ENCODE measurements at places on chromosomes 7 and 10. TPM values are rescaled to one million over a fixed set of nuclear protein-coding genes. Genes with fewer than 3 reads are reported as not detected.

Gene GPR158
- total RNA-seq: 0.97 TPM

Gene ASB10
- total RNA-seq: not detected

Gene DGKB
- total RNA-seq: not detected

Gene UPK3B
- not detected for total RNA-seq

Gene CNPY1
- not detected for total RNA-seq

Gene OR6B1
- under 0.01 TPM for total RNA-seq

Gene PLEKHS1
- under 0.01 TPM for total RNA-seq

Gene TSPAN12
- total RNA-seq: 4.7 TPM

Gene UFSP1
- total RNA-seq: 5.6 TPM

Gene CAMK2G
- total RNA-seq: 36.7 TPM

Gene ICA1
- total RNA-seq: 4.3 TPM

Gene NKX2-3
- not detected for total RNA-seq

Gene SRRM3
- total RNA-seq: 0.64 TPM

GRCh38 chr7:143408686-143409561 lies at the start of gene EPHA1:
Gene EPHA1, minus strand, starts transcription at chr7:143408856. Its CDS starts 51 bp downstream, at chr7:143408805.
- no peak for DNase-seq

DNA sequence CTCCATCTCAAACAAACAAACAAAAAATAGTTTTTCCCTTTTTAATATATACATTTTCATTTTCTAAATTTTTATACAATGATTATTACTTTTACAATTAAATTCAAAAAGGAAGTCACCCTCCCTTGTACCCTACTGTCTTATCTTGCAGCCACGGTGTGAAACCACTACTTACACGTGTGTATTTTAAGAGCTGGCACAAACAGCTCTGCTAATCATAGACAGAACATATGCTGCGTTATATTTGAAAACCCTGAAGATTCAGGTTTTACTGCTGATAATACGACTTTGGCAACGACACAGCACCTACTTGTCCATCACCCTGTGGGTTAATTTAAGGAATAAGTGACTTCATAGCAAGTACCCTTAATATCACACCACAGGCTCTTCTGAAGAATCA lies 991 bp downstream of the ANKRD61 start:
- no peak for DNase-seq

DNA sequence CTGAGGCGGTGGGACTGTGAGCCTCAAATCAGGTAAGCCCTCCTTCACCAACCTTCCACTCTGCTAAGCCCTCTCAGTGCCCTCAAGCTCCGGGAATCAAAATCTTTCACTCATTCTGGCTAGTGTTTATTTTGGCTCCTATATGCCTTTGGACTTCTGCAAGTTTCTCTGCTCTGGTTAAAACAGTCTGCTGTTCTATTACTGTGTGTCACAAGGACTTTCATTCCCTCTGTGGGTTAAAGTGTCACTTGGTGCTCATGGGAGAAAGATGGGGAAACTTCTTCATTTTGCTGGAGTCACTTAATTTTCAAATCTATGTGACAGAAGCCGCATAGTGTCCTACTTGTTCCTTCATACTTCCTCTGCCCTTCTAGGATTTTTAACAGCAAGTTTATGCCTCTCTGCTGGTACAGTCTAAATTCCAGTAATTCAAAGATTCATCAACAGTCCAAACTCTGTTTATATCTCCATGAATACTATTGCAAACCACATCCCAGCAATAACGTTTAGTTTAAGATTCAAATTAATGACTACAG lies 61.3 kb downstream of the CD36 start:
- DNase-seq: no peak

DNA sequence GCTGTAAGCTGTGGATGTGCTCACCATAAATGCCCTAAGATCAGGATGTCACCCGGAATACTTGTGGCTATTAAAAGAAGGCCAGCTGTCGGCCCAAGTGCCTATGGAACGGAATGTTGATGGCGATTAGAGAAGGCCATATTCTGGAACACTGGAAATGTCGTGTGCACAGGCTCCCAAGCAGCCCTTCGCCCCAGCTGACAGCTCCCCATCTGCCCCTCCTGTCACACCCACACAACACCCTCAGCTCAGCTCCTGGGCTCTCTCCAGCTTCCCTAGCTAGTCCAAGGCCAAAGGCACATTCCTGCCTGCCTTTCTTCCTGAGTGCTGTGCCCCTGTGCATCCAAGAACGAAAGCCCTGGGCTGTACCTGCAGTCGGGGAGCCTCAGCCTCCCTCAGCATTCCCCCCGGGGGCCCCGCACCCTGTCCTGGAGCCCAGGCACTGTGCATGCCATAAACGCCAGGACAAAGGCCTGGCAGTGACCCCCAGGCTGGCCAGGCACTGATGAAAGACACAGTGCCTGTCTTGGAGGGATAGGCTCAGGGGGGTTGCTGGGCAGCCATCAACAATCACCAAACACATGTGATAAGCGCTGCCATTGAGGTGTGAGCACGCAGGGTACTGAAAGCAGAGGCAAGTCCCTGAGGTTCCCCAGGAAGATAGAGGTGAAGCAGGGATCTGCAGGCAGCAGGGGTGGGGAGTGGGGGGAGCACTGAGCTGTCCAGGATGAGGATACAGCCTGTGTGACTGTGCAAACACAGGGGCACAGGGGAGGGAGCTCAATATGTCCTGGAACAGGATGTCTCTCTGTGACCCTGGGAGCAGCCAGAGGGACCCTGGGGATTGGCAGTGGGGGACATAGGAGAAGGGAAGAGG lies 3.7 kb upstream of the LDB3 start:
- DNase-seq: no peak

- DNase-seq: no peak
Observed at GRCh38 chr7:134643131-134643530, 3.5 kb upstream of the BPGM start.

- DNase-seq: no peak
Observed at GRCh38 chr10:73287441-73287840, 35.0 kb upstream of the MRPS16 start.

GRCh38 chr10:71390461-71390835 lies 6.3 kb upstream of the CDH23 start:
- DNase-seq: no peak

DNA sequence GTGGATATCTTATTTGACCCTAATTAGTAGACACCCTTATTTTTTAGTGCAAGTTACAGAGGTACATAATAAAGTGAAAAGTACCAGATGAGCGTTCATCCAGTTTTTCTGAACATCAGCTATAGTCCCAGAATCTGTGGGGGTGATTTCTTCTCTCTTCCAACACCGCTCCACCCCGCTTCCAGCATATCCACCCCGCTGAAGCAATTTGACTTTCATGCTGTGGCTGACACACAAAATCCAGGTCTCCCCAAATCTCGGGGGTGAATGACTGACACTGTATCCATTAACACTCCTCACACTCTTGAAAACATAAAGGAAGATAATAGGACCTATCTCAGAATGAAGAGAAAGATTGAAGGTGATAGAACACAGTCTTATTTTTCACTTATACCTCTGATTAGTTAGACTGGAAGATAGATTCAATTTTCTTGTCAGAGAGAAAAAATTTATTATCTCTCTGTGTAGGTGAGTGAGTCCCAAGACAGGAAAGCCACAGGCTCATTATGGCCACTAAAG lies 143.4 kb downstream of the ANLN start:
- DNase-seq: no peak

- peak; percentile 4 for DNase-seq
Observed at GRCh38 chr7:1403638-1404459, 55.4 kb downstream of the MICALL2 start.

DNA sequence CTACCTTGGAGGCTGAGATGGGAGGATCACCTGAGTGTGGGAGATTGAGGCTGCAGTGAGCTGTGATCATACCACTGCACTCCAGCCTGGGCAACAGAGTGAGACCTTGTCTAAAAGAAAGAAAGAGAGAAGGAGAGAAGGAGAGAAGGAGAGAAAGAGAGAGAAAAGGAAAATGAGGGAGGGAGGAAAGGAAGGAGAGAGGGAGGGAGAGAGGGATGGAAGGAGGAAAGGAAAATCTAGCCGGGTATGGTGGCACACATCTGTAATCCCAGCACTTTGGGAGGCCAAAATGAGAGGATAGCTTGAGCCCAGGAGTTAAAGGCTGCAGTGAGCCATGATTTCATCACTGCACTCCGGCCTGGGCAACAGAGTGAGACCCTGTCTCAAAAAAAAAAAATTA lies 42.9 kb upstream of the GTF2IRD1 start:
- no peak for DNase-seq

- DNase-seq: peak; percentile 46
Observed at GRCh38 chr7:50656141-50656895, 91.1 kb upstream of the DDC start.

DNA sequence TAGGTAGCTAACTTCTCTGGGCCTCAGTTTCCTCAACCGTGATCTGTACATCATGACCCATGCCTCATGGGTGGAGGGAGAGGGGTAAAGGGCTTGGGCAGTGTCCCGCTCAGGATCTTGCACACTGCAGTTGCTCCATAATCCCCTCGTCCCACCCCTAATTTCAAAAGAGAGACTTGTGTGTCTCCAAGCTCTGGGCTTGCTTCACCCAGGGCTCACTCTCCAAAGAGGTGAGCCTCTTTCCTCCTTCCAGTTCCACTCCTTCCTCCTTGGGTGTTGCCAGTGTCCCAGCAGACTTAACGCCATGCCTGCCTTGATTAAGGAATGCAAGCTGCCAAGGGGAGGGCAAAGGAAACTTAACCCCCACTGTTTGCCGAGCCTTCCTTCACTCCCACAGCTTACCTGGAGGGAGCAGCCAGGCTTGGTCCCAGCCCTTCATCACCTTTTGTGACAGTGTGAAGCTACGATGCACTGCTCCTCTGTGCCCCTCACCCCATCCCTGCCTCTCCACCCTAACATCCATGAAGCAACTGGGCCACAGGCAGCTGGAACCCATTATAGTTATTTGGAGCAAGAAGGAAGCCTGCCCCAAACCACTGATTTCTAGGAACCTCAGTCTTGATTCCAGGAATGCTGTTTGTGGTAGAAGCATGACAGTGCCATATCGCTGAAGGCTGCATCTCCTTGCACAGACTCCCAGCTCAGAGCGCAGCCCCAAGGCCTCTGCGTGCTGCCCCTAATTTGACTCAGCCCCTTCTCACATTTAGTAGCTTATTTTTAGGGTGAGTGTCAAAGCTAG lies 363.3 kb downstream of the TNS3 start:
- peak; percentile 21 for DNase-seq

GRCh38 chr10:96685306-96685705 lies 35.0 kb downstream of the PIK3AP1 start:
- DNase-seq: no peak

DNA sequence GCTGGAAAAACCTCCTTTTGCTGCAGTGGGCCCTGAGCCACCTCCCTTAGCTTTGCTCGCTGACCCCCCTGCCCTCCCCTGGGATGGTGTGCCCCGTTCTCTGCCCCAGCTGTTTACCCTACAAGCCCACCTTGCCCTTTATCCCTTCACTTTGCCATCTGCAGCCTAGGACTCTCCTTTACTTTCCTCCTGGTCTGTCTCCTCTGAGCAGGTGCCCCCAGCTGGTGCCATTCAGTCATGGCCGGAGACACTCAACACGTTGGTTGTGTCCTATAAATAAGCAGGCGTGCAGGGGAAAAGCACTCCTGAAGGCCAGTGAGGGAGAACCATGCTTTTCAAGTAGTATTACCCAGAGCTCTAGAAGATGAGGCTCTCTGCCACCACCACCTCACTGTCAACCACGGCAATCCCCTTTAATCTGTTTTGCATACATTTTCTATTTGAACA lies 6.1 kb downstream of the RASSF4 start:
- DNase-seq: no peak

DNA sequence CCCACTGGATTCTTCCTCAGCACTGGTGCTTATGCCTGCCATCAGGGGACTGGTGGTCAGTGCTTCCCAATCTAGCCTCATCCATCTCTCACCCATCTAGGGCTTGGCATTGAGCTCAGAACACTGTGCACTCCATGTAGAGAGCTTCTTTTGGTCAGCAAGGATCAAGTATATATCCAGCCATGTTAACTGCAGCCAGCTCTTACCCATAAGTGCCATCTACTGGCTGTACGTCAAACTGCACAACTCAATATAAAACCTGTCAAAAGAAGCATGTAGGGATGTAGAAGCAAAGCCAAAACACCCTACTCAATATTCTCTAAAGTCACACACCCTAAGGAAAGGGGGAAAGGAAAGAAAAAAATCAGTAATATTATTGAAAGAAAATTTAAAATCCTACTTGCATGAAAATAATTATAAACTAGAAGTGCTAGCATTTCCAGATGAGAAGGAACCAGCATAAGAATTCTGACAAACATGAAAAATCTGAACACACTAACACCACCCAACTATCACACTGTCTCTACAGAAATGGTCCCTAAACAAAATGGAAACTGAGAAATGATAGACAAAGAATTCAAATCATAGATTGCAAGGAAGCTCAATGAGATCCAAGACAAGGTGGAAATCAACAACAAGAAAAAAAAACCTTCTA lies 531.1 kb upstream of the STEAP1 start:
- DNase-seq: peak; percentile 7

GRCh38 chr10:129521161-129522025 lies 54.4 kb downstream of the MGMT start:
- DNase-seq: no peak

DNA sequence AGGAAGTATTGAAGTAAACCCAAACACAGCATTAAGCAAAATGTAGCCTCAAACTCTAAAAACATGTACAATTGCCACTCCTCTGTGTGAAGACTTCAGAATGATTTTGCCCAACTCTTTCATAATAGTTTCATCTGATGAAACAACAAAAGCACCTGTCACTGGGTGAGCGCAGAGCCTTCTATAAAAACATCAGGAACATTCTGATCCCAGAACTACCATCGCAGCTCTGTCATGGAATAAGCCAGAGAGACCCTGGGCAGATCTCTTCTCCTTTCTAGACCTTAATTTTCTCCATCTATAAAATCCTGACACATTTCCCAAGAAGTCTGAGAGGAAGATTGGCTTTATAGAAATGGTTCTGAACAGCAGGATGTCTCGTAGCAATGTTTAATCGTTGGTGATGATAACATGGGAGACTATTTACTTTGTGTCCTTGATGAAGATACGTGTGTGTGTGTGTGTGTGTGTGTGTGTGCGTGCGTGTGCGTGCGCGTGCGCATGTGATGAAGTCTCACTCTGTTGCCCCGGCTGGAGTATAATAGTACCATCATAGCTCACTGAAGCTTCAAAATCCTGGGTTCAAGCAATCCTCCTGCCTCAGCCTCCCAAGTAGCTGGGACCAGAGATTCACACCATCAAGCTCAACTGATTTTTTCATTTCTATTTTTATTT lies 198.0 kb downstream of the KIAA1217 start:
- DNase-seq: no peak

DNA sequence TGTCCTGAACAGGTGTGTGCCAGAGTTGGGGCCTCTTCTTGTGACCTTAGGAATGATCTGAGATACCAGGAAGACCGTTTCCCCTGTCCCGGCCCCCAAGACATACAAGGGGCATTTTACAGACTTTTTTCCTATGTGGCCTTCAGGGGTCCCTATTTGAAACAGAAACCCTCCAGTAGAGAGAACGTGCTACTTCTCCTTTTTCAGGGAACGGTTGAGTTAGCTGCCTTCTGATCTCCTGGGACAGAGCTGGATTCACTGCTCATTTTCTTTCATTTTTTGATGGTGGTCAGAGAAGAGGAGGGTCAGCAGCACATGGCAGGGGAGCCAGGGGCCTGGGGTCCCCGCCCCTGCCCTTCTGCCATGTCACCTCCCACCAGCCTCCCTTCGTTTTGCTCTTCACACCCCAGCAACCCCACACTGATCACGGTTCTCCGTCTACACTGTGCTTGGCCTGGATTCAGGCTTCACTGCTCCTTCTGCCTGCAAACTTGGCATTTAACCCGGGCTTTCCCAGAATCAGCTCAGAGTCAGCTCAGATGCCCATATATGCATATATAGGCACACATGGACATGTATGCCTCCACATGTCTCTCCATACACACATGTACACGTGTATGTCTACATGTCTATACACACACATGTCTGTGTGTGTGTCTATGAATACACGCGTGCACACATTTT lies 138.1 kb upstream of the BTBD16 start:
- no peak for DNase-seq

All from fibroblast of villous mesenchyme (primary cell).